ENCODE measurements at places on chromosomes 7 and 10.

DNA sequence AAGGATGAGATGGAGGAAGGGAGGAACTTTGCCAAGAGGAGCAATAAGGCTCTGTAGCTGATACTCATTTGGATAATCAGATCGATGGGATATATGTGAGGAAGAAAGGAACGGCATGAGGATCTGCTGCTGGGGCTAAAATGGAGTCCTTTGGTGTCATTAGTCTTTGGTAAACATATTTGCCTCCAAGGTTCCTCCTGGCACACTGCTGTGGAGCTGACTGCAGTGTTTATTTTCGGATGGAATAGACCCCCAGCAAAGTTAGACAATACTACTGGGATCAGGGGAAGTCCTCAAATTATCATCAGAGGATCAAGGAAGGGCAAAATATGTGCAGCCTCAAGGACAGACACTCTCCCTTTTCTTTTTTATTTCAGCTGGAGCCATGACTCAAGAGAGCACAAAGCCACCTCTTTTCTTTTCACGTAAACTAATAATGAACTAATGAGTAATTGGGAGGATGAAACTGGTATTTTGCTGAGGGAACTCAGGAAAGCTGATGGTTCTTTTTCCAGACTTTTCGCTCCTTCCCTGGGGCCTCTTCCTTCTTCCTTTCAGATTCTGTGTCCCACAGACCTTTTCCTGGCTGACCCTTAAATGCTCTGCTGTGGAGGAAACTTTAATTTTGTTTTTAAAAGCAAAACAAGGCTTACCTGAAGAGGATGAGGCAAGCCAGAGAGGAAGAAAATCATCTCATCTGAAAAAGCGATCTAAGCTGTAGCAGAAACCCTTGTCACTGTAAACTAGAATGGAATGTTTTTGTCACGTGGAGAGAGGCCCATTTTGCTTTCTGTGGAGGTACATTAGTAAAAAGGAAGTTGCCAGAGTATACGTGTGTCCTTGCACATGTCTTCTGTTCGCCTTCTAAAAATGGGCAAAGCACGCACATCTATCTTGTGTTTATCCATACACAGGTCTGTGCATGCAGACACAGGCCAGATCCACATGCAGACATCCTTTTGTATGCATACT is 33.3 kb downstream of the LRMDA start:
- no peak for DNase-seq

GRCh38 chr10:13613519-13613918 is 26.8 kb downstream of the PRPF18 start:
- peak; percentile 9 for DNase-seq

DNA sequence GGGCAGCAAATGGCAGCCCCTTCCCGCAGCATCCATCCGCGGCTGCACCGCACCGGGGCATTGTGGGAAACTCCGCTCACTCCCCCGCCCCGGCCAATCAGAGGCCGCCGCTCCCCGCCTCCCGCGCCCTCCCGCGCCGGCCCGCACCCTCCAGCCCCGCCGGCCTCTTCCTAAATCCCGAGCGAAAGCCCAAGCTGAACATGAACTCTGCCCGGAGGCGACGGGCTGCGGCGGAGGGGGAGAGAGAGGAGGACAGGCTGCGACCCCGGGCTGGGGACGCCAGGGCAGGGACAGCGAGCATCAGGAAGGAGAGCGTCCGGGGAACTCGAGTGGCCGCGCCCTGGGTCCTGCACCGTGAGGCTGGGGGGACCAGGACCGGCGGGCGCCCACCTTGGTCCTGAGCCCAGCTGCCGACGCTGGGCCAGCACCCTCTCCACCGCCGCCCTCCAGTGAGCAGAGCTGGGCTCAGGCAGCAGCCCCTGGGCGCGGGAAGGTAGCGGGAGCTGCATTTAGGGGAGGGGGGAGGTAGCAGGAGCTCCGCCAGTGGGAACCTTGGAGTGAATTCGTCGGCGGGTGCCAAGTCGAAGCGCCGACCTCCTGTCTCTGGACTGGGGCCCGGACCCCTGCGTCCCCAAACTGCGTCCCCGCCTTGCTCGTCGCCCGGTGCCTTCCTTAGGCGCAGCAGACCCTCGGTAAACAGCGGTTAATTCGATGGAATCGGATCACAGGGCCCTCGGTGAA is at the start of gene DGKI:
Gene DGKI, minus strand, starts transcription at position 148 of the 741 bp plus-strand sequence.
- peak; percentile 44 for DNase-seq

GRCh38 chr10:122244001-122244975 is 26.8 kb upstream of the BTBD16 start:
- DNase-seq: no peak

DNA sequence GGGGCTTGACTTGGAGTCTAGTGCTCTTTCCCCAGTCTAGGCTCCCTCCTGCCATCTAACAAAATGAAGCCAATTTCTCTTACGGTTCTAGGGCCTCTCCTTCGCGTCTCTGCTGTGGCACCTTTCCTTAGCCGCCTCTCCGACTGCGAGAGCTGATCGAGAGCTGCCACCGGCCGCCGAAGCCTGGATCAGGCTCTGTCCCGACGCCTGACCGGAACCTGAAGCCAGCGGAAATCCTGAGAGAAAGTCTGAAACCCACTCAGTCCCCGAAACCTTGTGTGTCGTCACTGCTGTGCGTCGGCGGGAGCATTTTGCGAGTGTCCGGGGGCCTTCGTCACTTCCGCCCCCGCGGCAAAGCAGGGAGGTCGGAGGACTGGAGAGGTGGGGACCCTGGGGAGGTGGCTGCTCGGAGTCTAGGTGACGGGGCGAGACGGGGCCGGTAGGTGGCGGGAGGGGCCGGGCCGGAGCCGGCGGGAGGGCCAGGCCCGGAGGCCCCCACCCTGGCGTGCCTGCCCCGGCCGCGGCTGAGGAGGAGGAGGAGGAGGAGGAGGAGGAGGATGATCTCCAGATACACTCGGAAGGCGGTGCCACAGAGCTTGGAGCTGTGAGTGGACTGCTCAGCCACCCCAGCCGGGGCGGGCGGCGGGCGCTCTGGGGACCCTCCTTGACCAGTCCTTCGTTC is at the start of the genes ECD and FAM149B1:
Gene ECD, minus strand, starts transcription at position 226 of the 682 bp plus-strand sequence. CDS start 4,071 bp downstream, outside the sequence.
Gene FAM149B1, plus strand, starts transcription at position 337 of the 682 bp plus-strand sequence. Its CDS starts 221 bp downstream, at position 558.
- DNase-seq: peak; percentile 92

- DNase-seq: no peak
Measured at GRCh38 chr7:55191161-55191925, 172.5 kb downstream of the EGFR start.
